ENCODE measurements at places on chromosomes 1 and 21. TPM values are rescaled to one million over a fixed set of nuclear protein-coding genes. Genes with fewer than 3 reads are reported as not detected.

- no peak for DNase-seq
Observed at GRCh38 chr1:208643005-208643597, 398.9 kb upstream of the PLXNA2 start.

DNA sequence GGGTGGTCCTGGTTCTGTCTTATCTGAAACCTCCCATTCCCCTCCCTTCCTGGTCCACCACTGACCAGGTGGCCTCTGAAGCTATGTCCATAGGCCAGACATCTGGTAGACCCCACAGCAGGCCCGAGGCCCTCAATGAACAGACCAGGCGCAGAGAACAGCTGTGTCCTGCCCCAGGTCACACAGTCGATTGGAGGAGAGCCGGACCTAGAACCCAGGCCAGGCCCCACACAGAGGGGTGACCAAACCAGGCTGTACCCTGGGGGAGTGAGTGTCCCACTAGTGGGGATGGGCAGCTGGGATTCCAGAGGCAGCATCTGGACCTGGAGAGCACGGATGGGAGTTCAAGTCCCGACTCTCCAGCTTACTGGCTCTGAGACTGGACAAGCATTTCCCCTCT lies 29.2 kb downstream of the RNU1-1 start:
- DNase-seq: no peak

DNA sequence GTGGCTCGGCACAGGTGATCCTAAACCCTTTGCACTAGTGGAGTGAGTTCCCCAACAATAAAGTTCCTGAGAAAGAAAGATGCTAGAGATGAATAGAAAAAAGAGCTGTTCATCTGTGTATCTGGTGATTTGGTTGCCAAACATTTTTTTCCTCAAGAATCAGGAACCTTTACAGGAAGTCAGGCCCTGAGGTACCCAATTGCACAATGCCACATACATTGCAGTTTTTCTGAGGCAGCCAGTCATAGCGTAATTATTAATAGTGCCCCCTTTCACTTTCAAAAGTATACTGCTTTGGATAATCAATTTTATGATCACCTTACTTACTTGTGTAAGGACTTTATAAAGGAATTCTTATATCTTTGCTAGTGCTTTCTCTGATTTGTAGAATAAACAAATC lies 346.3 kb upstream of the POU3F1 start:
- DNase-seq: no peak

Gene ACTN2
- total RNA-seq: 1,408 TPM

Gene PLA2G5
- 99.4 TPM for total RNA-seq

GRCh38 chr1:86548839-86549238 lies 2.0 kb downstream of the CLCA4 start:
- no peak for DNase-seq

DNA sequence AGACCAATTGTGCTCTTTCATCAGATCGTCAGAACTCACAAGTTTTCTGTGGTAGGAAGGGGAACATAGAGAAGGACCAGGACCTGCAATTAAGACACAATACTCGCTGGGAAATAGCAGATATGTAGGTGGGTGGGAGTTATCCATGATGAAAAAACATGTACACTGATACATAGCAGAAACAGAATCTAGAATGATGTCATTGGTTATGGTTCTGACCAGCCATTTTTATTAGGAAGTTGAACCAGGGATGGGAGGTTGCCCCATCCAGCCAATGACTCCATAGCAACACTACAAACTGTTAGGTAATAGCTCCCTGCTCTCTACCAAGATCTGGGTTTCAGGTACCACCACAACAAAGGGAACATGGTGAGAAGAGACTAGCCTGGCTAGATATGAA lies 393.5 kb upstream of the PBX1 start:
- DNase-seq: no peak

GRCh38 chr1:196550731-196551130 lies 57.5 kb downstream of the KCNT2 start:
- DNase-seq: no peak

- DNase-seq: no peak
Observed at GRCh38 chr1:46517010-46517600, 27.5 kb downstream of the DMBX1 start.

DNA sequence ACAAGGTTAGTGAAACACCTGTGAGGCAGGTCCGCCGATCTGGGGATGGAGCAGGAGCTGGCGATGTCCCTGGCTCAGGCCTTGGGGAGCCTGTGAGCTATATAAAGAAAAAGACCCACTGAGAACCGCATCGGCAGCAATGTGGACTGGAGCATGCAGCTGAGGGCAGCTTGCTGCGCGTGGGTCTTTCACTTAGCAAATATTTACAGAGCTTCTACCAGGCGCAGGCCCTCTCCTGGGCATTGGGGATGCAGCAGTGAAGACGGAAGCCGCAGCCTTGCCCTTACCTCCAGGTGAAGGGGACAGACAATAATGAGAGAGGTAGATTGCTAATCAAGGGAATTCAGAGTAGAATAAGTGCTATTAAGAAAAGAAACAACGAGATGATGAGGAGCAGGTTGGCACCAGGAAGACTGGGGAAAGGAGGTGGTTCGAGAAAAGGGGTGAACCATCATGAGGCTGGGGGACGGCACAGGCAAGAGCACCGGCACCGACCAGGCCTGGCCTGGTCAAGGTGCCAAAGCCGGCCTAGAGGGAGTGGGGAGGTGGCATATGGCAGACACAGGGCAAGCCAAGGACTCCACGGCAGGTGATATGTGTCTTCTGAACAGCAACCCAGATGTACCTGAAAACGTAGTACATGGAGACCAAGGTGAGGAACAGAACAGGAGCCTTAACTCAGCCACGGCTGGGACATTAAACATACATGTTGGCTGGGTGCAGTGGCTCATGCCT lies 60.7 kb upstream of the PAX7 start:
- DNase-seq: no peak

DNA sequence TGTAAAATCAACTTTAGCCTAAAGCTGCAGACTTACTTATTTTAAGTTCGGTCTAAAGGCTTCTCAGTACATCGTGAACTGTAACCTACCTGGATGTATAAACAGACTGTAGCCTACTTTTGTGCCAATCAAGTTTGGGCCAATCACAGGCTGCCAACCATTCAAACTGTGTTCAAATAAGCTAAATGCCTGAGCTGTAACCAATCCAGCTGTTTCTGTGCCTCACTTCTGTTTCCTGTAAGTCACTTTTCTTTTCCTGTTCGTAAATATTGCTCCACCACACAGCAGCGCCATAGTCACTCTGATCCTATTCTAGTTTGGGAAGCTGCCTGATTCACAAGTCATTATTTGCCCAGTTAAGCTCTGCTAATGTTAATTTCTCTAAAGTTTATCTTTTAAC lies 37.5 kb upstream of the SLAMF9 start:
- no peak for DNase-seq

Gene KCNJ6
- not detected for total RNA-seq

Gene HFM1
- 2.6 TPM for total RNA-seq

Gene IL19
- total RNA-seq: not detected

DNA sequence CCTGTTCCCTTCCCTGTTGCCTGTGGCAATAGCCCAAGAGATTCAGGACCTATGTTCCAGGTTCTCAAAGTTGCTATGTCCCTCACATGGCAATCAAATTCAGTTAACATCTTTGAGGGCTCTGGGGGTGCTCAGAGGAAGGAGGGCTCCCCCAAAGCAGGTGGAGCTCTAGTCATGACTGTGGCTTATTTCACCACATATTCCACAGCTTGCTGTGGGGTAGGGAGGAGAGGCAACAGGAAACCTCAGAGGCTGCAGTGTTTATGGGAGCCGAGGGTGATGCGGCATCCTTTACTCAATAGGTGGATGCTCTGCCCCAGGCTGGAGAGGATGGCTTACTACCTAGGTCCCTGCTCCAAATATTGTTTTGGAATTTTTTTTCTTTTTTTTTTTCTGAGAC lies 1.2 kb upstream of the MKNK1 start:
- DNase-seq: no peak

Gene SLC9C2
- 0.33 TPM for total RNA-seq

DNA sequence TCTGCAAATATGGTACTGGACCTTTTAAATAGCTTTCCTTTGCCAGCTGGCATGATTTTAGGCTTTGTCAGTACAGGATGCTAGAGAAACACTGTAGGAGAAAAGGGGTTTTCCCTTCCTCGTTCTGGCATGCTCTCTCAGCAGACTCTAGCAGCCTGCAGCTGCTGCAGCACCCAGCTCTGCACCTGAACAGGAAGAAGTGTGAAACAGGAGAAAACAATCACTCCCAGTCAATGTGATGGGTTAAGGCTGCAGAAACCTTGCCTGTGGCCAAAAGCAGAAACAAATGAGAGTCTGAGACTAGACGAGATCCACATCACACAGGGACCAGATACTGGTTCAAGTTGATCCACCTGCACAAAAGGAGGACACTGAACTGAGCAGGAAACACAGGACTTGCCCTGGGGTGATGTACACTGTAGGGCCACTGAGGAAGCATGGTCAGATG lies 21.2 kb downstream of the OVGP1 start:
- DNase-seq: no peak

GRCh38 chr1:204692841-204693356 lies 7.4 kb upstream of the LRRN2 start:
- DNase-seq: no peak

Gene NASP
- total RNA-seq: 43.7 TPM

DNA sequence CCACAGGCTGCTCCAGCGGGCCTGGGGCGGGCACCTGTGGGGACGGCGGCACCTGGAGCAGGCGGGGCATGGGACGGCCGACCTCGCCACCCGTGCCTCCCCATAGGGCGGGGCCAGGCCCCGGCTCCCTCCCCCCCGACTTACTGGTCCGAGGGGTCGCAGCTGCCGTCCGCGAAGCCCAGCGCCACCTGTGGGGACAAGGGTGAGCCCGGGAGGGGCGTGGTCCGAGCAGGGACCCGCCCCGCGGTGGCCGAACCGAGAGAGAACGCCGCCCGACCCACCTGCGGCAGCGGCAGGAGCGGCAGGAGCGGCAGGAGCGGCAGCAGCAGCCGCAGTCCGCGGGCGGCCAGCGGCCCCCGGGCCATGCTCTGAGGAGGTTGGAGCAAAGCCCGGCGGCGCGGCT lies at the start of gene TMEM52:
TMEM52 (minus strand) TSS at position 379 of the 403 bp plus-strand sequence; CDS start at position 365, 14 bp downstream.
- no peak for DNase-seq

Gene LORICRIN
- total RNA-seq: not detected

GRCh38 chr1:234997201-234997895 lies 131.3 kb downstream of the TOMM20 start:
- peak; percentile 99 for DNase-seq

DNA sequence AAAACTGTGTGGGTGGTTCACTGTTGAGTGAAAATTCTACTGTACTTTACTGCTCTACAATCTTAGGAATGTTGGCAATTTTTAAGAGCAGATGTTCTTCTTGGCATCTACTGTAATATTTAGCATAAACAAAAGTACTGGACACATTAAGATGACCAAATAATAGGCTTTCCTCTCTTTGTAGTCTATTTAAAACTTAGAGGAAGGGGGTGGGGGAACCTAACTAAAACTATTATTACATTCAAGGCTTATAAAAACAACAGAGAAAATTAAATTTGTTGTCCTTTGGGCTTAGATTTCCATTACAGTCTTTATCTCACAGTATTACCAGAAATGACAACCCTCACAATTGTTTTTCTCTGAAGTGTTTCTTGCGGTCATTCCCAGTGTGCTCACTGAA lies 181.2 kb downstream of the PLPPR4 start:
- no peak for DNase-seq

DNA sequence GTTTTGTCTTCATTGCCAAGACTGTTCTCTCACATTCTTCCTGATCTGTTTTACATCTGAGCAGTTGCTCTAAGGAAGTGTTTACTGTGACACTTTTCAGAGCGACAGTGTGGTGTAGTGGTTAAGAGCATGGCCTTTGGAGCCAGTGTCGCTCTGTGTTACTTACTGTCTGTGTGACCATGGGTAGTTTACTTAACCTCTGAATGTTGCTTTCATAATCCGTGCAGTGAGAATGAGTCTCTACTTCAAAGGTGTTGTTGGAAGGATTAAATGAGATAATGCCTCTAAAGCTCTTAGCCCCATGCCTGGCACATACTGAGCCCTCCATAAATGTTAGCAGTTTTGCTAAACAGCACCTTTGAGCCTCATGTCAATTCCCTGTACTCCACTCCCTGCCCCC lies 35.9 kb upstream of the ZFP69B start:
- no peak for DNase-seq

GRCh38 chr1:31781138-31781755 lies 17.1 kb upstream of the ADGRB2 start:
- DNase-seq: no peak

DNA sequence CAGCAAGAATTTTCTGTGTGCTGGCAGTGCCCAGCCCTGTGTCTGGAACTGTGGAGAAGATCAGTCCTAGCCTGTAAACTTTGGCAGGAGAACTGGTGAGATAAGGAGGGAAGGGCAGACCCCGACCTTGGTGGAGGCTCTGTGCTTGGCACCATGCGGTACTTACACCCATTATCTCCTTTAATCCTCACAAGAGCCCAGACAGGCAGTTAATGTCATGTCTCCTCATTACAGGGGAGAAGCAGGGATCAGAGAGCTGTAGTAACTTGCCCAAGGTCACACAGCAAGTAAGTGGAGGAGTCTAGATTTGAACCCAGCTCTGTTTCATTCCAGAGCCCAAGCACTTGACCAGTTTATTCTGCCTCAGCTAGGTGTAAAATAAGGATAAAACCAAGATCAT lies 13.9 kb upstream of the POU3F1 start:
- no peak for DNase-seq

Gene NADK
- 42.2 TPM for total RNA-seq

Gene SPSB1
- total RNA-seq: 20.3 TPM

DNA sequence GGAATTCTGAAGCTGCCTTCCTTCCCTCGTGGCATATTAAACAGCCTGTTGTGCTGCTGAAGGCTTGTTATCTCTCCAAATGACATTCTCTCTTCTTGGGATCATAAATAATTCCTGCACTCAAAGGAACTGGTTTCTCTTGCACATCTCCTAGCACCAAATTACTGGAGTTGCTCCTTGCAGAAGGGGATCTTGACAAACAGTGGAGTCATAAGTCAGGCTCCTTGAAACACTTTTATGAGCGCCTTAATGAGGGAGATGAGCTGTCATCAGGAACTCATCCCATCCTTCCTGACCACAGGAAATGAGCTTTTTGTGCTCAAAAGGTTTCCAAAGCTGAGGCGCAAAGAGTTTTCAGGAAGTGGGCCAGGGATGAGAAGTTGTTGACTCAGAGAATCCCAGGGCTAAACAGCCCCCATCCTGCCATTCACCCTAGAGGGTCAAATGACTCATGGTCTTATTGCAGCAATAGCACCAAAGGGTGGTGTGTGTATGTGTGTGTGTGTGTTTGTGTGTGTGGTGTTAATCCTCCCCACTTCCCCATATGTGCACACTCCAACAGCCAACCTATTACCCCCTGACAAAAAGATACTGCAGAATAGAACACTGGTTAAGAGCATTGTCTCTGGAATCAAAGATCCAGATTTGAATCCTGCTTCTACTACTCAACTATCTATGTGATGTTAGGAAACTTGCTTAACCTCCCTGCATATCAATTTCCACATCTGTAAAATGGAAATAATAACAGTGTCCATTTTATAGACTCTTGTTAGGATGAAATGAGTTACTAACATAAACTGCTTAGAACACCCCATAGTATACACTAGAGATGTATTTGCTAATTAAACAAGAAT lies 2.8 kb upstream of the PHC2 start:
- DNase-seq: no peak

Data from right cardiac atrium (tissue), 5 donors.